ENCODE measurements at places on chromosomes 11 and 22.
A peak's percentile ranks its signal among the peaks of the same experiment; 100 is the strongest.

DNA sequence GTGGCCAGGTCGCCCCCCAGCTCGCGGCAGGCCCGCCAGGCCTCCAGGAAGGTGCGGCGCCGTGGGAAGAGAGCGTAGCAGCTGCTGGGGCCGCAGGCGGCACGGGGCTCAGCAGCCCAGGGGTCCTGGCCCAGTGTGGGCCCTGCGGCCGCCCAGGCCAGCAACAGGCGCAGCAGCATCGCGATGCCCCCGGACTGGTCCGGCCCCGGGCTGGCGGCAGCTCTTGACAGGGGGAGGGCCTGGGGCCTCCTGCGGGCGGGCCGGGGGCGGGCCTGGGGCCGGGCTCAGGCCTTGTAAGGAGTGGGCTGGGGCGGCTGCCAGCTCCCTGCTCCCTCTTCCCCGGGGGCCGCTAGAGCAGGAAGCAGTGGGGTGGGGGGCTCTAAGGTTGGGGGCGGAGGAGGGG lies at the start of gene CD248:
TSS of gene CD248 (minus strand) at position 196 of the 403 bp plus-strand sequence. CDS start at position 179, 17 bp downstream.
- DNase-seq, result no peak

- no peak for DNase-seq
These were observed 675.0 kb upstream of the KIRREL3 start for GRCh38 chr11:127675581-127675980.

DNA sequence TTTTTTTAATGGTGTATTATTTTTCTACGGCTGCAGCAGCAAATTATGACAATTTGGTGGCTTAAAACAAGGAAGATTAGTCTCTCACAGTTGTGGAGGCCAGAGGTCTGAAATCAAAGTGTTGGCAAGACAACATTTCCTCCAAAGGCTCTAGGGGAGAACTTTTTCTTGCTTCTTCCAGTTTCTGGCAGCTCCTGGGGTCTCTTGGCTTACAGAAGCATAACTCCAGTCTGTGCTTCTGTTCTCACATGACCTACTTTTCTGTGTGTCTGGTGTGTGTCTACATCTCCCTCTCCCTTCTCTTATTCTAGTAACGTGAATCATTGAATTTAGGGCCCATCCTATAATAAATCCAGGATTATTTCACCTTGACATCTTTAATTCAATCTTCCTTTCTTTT lies 551.9 kb upstream of the LUZP2 start:
- DNase-seq, result no peak

- DNase-seq, result peak; percentile 77
These were observed 1.0 kb downstream of the POU2AF3 start for GRCh38 chr11:111299101-111300026.

DNA sequence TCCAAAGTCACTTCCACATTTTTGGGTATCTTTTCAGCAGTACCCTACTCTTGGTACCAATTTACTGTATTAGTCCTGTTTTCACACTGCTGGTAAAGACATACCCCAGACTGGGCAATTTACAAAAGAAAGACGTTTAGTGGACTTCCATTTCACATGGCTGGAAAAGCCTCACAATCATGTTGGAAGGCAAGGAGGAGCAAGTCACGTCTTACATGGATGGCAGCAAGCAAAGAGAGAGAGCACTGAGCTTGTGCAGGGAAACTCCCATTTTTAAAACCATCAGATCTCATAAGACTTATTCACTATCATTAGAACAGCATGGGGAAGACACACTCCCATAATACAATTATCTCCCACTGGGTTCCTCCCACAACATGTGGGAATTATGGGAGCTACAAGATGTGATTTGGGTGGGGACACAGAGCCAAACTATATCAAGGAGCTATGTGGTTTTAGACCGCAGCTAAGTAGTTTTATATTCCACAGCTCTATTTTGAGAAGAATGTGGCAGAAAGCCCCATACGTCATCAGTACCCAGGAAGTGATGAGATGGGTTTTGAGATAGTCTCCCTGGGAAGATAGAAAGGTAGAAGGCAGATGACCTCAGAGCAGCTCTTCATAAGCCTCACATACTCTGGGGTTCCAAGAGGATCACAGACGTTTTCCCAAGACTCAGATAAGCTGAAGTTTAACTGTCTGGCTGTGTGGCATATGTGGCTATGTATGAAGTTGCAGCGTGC lies 96.3 kb downstream of the APIP start:
- DNase-seq, result no peak

DNA sequence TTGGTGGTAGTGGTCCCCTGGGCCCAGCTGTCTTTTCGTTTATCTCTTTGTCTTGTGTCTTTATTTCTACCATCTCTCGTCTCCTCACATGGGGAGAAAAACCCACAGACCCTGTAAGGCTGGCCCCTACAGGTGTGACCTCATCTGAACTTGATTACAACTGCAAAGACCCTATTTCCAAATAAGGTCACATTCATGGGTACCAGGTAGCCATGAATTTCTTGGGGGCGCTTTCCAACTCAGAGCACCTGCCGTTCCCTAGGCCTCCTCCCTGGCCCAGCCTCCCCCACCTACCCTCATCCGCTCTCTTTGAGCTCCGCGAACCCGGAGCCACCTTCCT lies 14.0 kb upstream of the RRP7A start:
- DNase-seq, result no peak

GRCh38 chr22:22099833-22100812 lies 117.5 kb upstream of the TOP3B start:
- no peak for DNase-seq

GRCh38 chr11:73866095-73866579 lies 10.5 kb downstream of the COA4 start:
- DNase-seq, result no peak

DNA sequence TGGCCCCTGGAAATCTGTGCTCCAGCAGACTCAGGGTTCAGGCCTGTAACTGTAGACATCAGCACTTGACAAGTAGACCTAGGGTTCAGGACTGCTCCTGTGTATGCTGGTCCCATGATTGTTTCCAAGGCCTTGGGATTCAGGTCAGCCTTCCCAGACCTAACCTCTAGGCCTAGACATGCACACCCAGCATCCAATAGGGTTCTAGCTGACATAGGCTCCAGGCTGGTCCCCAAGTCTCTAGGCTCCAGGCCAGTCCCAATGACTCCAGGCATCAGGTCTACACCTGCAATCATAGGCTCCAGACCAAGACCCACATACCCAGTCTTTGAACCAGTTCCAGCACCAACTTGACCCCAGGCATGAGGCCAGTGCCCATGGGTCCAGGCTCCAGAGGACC lies 166.2 kb upstream of the GRIA4 start:
- DNase-seq, result no peak

DNA sequence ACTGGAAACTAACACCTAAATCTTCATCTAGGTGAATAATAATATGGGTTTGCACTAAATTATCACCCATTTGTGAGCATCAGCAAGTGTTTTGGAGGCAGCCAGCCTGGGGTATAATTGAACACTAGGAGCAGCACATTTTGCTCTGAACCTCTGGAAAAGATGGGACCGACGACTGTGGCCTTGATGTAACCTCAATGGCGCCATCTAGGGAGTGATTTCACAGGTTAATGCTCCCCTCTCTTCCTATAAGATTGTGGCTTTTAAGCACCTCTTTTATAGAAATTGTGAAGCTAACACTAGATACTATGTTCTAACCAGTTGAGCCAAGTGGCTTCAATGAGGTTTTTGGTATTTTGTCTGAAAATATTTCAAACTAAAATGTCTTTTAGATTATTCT lies 203.7 kb downstream of the NELL1 start:
- peak; percentile 33 for DNase-seq

GRCh38 chr11:78853521-78853920 lies 278.9 kb upstream of the NARS2 start:
- no peak for DNase-seq

DNA sequence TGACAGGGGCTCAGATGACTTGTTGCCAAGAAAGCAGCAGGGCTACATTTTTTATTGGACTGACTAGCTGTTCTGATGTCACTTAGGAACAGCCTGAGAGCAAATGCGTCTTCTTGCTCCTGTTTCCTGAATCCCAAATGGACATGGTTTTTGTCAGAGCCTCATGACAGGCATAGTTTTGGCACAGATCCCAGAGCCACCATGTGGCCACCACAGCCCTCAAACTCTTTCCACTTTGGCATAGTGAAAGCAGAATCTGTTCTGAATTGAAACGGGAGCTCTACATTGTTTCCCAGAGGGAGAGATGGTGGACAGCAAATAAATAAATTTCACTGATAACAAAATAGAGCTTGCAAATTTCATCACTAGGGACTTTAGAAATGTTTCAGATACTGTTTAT lies 222.2 kb downstream of the C11orf87 start:
- no peak for DNase-seq

GRCh38 chr22:31969789-31970489 lies 25.6 kb downstream of the YWHAH start:
- DNase-seq, result peak; percentile 82

DNA sequence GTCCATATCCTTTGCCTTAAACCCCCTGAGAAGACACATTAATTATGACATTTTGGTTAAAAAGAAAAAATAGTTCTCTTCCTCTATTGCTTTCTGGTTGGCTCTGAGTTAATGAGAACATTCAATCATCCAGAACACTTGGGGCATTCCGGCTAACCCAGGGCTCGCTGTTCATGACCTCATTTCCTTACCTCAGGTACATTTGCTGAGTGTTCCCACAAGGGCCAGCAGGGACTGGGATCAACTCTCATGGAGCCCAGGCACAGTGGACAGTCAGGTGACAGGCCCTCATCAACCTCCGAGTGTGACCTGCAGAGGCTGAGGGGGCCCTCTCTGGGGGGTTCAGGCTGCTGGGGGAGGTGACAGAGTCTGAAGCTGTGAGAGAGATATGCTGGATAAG lies 98.9 kb downstream of the MYO18B start:
- no peak for DNase-seq

DNA sequence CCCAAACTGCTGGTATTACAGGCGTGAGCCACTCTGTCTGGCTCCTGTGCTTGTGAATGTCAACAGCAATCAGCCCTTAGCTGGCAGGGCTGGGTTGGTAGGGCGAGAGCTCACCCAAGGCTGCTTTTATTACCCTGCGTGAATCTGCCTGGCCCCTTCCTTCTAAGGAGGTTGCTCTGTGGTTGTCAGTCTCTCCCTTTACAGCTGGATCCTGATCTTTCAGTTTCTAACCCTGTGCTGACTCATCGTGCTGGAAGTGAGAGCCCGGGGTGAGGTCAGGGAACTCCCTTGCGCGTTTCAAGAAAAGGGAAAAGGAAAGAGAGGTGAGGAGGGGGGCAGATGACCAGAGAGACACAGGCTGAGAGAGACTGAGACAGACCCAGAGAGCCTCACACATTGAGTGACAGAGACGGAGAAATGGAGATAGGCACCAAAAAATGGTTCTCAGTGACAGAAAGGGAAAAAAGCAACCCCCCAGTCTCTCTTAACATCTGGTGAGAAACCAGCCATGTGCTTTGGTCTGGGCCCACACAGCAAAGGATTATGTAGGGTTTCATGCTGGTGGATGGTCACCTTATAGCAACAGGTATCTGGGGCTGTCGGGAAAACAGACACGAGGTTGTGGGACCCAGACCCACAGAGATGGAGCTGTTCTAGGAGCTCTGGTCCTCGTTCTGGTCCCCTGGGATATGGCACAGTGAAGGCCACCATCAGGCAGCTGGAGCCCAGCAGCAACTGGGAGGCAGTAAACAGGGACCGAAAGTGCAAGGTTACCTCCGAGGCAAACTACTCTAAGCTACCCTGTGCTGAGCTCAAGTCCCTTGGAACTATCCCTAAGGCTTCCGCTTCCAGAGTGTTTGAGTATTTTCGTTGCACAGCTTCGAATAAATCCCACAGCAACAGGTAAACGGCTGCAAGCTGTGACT lies 2.5 kb downstream of the TCN2 start:
- DNase-seq, result no peak

- DNase-seq, result no peak
These were observed 127.1 kb downstream of the CTTN start for GRCh38 chr11:70525466-70525865.

- no peak for DNase-seq
These were observed 3.0 kb downstream of the RPS25 start for GRCh38 chr11:119015054-119015611.

- DNase-seq, result no peak
These were observed 47.4 kb upstream of the B3GAT1 start for GRCh38 chr11:134459246-134460061.

DNA sequence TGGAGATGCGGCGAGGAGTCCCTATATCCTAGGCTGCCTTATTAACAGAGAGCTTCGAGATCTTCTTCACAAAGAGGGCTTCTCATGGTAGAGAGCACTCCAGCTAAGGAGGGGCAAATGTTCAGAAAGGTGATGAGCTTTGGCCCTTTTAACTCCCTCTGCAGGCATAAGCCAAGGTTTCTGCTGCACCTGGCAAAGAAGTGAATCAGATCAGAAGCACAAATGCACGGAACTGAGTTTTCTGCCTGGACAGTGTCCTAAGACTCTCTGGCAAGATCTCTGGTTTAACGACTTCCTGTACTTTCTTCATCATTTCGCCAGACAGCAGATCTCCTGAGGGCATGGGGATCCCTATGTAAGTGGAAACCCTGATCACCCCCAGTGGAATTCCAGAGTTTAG lies 37.2 kb downstream of the POU2AF3 start:
- DNase-seq, result no peak

DNA sequence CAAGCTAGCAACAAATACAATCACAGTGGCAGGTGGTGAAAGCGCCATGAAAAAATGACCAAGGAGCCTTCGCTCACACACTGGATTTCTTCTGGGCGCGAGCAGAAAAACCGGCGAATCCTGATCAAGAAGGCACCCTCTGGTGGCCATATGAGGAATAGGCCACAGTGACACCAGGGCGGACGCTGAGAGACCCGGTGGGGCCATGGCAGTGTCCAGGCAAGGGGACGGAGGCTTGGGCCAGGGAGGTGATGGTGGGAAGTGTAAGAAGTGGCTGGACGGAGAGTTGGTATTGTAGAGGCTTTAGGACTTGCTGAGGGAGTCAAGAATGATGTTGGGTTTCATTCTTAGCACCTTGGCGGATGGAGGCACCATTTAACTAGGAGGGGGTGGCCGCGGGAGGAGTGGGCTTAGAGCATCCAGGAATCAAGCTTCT lies 16.9 kb upstream of the RAC2 start:
- DNase-seq, result peak; percentile 80

- no peak for DNase-seq
These were observed 1354.5 kb downstream of the BRD1 start for GRCh38 chr22:48473202-48473601.

GRCh38 chr11:11458001-11458400 lies 105.0 kb upstream of the CSNK2A3 start:
- no peak for DNase-seq

GRCh38 chr11:61150706-61151544 lies 10.3 kb downstream of the VPS37C start:
- no peak for DNase-seq

GRCh38 chr11:9615031-9615451 lies 41.6 kb downstream of the WEE1 start:
- DNase-seq, result no peak

- DNase-seq, result no peak
These were observed 49.1 kb upstream of the MUC15 start for GRCh38 chr11:26621132-26621531.

DNA sequence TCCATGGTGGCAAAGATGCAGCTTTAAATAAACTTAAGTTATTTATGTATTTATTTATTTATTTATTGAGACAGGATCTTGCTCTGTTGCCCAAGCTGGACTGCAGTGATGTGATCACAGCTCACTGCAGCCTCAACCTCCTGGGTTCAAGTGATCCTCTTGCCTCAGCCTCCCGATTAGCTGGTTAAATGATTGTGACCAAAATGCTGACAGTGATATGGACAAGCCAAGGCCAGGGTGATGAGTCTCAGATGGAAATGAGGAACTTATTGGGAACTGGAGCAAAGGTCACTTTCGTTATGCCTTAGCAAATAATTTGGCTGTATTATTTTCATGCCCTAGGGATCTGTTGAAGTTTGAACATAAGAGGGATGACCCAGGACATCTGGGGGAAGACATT lies 9.3 kb upstream of the LRP5 start:
- no peak for DNase-seq

- no peak for DNase-seq
These were observed 395.2 kb downstream of the RAB38 start for GRCh38 chr11:87780068-87780413.

All from HuH-7 (cell line).